ENCODE measurements at places on chromosomes 5 and 9. TPM values are rescaled to one million over a fixed set of nuclear protein-coding genes. Genes with fewer than 3 reads are reported as not detected.
A peak's percentile ranks its signal among the peaks of the same experiment; 100 is the strongest.

MYORG gene
- total RNA-seq, result 1.3 TPM

NSD1 gene
- 136 TPM for total RNA-seq

IGIP gene
- total RNA-seq, result 13.7 TPM

ADAMTS16 gene
- total RNA-seq, result not detected

C9orf50 gene
- total RNA-seq, result not detected

MSANTD3 gene
- 76.1 TPM for total RNA-seq

DNA sequence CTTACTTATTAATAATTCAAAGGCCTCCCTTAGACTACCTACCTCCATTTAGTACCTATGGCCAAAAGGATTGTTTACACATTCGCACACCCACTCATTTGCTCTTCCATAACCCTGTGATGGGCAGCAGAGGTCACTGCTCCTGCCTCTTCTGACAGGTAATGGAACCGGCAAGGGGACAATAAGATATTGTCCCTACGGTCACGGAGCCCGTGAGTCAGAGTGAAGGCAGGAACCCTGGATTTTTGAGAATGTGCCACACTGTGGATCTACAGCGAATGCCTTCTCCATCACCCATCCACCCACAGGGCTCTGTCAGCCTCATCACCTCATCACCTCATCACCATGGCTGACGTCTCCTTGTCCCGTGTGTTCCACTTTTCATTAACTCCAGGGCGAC lies 132.3 kb downstream of the MYO10 start:
- DNase-seq, result no peak

DNA sequence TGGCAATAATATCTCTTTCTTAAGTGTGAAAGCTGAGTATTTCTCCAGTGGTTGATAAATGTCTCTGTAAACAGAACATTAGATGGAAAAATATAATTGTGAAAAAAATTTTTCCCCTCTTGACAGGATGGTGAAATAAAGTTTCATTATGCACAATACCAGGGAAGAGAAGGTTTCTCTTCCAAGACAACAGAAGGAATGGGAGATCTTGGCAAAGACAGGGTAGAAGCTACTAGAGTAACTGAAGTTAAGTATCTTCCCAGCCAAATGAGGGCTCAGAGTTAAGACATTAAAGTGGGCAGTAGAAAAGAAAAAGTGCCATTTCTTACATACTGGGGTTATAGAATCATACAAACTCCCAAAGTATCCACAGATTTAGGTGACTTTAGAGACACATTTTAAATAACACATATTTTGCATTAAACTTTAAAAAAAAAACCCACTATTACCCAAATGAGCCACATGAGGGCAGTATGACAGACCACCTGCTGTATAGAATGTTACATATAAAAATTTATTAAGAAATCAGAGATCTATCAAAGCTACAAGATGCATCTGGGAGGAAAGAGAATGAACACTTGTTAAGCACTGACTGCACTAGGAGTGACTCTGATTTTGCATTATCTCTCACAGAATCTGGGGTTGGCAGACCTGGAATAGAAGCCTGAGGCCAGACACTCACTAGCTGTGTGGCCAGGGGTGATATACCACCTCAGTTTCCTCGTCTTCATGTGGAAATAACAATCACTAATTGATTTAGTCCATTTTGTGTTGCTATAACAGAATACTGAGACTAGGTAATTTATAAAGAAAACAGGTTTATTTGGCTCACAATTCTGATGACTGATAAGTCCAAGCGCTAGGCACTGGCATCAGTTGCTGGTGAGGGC lies 98.5 kb downstream of the ARSB start:
- DNase-seq, result peak; percentile 54

DNA sequence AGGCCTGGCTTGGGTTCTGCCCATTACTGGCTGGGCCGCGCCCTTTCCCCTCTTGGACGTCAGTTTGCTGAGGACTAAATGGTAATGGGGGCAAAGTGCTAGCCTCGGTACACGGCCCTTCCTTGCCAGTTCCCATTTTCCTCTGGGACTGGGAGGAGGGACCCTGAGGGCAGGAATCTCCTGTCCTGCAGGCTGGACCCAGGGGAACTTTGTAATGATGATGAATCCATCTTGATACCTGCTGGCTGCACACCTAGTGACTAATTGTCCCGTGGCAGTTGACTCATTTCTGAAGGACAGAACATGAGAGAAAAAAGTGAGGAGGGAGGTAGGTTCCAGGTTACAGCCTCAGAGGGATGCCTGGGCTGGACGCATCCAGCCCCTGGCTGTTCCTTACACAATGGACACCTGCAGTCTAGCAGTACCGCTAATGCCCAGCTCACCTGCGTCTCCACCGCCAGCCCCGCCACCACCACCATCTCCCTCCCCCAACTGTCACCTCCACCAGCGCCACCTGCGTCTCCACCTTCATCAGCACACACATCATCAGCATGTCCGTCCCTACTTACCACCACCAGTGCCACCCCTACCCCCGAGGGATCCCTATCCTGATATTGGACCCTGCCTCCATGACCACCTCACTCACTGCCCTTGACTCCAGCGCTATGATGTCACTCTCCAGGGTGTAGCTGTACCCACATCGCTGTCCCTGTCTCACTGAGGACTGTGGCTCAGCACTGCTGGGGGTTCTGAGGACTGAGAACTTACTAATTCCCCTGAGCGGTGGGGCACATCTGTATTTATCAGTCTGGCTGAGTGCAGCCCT lies 4.3 kb downstream of the CDHR2 start:
- no peak for DNase-seq

DNA sequence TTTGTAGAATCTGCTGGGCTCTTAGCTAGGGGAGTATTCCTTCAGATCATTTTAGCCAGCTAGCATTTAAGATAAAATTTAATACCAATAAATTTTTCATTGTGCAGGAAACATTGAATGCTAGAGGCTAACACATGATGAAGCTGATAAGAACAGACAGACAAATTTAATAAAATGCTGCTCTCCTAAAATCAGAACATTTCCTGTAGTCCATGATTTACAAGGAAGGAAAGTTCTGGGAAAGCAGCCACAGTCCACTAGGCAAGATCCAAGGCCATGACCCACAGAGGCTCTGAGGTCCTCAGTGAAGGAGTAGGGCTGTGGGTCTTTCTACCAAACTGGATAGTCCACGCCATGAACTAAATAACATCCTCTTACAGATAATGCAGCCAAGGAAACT lies 253.0 kb downstream of the ICE1 start:
- DNase-seq, result no peak

DNA sequence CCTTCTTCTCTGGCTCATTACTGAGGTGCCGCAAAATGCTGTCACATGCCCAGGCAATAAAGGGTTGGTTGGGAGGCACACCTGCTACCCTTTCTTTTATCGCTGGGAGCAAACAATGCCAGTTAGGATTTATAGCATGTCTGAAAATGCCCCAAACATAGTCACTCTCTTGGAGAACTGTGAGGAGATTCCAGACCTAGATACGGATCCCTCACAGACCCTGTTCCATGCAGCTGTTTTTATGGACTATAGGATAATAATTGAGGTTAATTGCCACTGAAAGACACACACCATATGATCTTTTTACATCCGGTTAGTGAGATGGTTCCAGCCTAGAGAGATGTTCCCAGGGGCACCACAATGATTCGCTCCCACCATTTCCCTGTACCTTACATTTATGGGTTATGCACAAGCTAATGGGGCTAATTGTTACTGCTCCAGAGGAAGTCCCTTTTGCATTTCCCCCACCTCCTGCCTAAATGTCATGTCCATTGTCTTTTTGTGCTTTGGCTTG lies 318.1 kb downstream of the PIK3R1 start:
- DNase-seq, result no peak

GRCh38 chr5:5777013-5777412 lies 354.5 kb downstream of the ICE1 start:
- no peak for DNase-seq

DNA sequence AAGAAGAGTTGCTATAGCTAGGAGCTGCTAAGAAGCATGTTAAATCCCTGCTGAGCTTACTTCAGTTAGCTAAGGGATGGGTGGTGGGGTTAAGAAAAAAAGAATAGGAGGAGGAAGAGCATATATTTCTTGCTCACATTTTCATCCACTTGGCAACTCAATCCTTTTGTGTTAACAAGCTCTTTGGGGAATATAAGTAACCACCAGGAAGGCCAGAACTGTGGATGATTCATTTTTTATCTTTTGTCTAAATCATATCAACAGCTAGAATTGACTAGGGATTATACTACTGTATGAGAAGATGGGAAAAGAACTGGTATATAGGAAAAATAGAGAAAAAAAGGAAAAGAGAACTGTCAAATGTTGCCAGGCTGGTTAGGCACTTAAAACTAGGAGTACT lies 555.3 kb upstream of the ARRDC3 start:
- peak; percentile 30 for DNase-seq

- no peak for DNase-seq
Measured at GRCh38 chr9:19404283-19405075, 4.3 kb upstream of the ACER2 start.

- peak; percentile 83 for DNase-seq
Measured at GRCh38 chr5:164191240-164191639, 685.8 kb downstream of the MAT2B start.

- peak; percentile 64 for DNase-seq
Measured at GRCh38 chr5:145776886-145777285, 58.3 kb downstream of the PRELID2 start.

Data from fibroblast of the aortic adventitia (primary cell).